ENCODE measurements at places on chromosomes 5 and 9.
A peak's percentile ranks its signal among the peaks of the same experiment; 100 is the strongest.

DNA sequence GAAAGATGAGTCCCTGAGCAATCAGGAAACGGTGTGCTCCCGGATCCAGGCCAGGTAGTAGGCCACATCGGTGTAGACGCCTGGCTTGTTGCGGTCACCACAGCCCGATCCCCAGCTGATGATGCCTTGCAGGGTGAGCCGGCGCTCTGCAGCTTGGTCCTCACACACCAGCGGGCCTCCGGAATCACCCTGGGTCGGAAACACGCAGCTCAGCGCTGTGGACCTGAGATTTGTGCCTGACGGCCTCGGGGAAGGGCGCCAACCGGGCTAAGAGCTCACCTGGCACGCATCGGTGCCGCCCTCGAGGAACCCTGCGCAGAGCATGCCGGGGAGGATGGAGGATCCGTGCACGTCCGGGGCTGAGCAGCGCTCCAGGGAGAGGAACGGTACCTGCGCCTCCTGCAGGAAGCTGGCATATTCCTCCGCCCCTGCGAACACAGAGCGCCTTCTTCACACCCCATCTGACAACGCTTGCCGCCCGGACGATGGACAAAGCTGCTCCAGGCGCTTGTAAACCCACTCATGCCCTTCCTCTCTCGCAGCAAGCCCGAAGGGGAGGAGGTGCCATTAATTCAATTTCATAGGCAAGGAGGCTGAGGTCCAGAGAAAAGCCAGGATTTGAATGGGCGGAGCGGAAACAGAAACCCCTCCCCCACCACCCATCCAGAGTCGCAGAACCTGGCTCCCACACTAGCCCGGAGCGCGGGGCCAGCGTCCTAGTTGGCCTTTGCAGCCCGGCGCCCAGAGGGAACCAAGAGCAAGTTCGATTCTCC, 2.0 kb upstream of the PFN3 start:
- peak; percentile 84 for DNase-seq

GRCh38 chr9:6631207-6631512, 14.4 kb downstream of the GLDC start:
- DNase-seq: no peak

DNA sequence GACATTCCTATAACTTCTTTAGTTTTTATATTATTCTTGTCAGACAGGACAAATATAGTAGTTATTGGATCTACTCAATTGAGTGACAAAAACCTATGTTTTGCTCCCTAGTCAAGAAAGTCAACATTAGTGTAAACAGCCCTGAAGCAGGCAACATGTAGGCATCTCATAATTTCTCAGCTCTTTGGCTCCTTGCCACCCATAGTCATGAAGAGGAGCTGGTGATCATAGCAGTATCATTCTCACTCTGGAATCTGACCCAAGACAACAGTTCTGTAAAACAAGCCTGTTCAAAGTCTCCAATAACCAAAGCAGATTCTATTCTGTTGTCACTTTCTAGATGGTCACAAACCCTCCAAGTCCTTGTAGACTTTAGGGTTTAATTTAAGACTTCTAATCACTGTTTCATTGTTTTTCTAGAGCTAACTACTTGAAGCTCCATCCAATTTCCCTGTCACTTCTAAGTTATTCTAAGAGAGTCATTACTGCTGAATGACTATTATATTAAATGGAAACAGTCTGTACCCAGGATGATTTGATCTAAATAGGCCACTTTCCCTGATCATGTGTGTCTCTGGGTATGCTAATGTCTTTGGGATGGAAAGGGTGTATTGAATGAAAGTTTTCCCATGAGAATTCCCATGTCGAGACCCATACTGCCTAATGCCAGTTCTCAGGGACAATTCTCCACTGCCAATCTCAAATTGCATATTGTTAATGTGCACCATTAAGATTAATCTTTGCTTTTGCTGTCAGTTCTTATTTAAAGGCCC, 533.3 kb downstream of the ACTL7B start:
- no peak for DNase-seq

DNA sequence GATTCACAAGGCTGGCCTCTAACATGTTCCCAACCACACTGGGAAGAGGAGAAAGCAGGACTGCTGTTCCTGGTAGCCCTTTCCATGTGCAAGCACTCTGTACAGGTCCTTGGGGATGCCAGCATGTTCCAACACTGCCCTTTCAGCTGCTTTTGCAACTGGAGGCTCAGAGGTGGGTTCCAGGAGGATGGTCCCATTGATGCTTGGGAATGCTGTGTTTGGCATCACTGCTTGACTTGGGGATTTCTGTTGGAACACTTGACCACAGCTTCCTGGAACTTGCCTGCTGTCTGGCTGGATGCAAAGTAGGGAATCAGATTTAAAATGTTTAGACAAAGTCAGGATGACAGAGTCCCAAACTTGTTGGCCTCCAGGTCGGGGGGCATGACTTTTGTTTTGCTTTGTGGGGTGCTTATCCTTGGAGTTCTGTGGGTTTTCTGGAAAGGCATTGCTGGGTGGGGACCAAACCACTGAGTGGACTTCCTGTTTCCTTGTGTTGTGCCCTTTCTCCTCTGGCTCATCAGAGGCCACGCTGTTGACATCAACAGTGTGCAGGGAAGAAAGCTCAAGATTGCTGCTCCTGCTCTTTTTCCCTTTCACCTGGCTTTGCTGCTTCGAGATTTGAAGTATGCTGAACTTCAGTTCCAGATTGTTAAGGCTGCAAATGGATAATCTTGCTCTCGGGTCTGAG, 148.5 kb upstream of the RPS23 start:
- no peak for DNase-seq

GRCh38 chr9:38253200-38253599, 139.3 kb upstream of the ALDH1B1 start:
- DNase-seq: no peak

- no peak for DNase-seq
Observed at GRCh38 chr9:71524996-71525580, 243.2 kb downstream of the CEMIP2 start.

- DNase-seq: no peak
Observed at GRCh38 chr5:136206361-136206760, 13.4 kb upstream of the SMIM32 start.

DNA sequence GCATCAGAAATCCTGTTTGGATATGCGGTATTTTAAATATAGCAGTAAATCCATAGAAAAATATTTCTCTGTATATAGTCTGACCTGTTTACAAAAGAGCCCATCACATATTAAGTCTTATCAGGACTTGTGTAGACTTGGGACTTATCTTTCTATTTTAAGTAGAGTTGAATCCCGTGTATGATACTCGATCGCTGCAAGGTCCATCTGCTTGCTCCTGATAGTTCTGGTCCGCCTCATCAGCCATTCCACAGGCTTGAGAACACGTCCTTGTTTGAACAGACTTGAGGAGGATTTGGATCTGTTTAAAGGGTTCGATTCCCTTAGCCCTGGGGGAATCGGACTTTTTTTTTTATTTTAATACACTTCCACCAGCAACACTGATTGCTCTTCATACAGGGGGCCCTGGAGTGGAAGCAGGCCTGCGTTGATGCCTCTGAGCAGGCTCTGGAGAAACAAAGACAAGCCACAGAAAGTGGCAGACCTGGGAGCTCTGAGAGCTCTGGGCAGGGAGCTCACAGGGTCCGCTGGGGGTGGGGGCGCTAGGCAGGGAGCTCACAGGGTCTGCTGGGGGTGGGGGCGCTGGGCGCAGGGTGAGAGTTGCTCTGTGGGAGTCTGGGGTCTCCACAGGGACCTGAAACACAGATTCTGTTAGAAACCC, 112.2 kb downstream of the MVB12B start:
- DNase-seq: no peak

GRCh38 chr5:6359555-6360322, 18.6 kb downstream of the MED10 start:
- no peak for DNase-seq

DNA sequence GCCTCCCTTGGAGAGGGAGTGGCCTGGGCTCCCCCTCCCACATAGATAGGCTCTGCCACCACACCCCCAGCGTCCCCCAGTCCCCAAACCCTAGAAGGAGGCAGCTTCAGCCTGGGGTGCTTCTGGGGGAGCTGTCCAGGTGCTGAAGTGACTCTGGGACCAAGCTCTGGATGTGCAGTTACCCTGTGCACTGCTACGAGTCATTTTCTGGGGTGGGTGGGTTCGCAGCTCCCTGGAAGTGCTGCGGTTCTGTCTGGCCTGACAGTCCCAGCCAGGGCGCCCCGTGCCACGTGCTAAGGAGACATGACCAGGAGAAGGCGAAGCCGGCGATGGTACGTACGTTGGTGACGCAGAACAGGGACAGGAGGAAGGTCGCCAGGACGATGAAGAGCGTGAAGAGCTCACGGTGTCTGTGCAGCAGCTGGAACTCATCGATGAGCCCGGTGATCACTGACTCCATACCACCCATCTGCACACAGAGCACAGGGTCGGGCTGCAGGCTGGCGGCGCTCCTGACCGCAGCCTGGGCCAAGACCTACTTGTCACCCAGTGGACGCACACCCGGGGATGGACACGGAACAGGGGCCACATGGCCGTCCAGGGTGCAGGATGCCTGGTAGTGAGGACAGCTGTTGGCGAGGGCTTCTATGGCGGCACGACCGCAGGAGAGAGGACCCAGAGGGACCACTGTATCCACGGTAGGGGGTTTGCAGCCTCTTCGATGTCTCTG, 35.7 kb downstream of the SLC6A3 start:
- no peak for DNase-seq

- DNase-seq: no peak
Observed at GRCh38 chr5:38263983-38264382, 5.6 kb downstream of the EGFLAM start.

DNA sequence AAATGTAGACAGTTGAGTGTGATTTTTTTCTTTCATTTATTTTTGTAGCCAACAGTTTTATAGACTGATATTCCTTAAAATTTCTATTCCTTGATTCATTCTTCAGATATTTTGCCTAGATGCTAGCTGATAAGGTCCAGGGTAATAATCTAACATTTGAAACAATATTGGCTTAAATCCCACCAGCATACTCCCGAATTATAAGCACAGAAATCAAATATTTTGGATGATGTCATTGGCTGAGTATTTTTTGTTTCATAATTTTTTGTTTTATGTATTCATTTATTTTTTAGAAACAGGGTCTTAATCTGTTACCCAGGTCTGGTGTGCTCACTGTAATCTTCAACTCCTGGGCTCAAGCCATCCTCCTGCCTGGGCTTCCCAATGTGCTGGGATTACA, 88.4 kb downstream of the ISL1 start:
- no peak for DNase-seq

- DNase-seq: no peak
Observed at GRCh38 chr5:138240650-138241385, 27.7 kb upstream of the CDC23 start.

- DNase-seq: peak; percentile 0
Observed at GRCh38 chr5:126450346-126450745, 27.1 kb downstream of the GRAMD2B start.

- DNase-seq: no peak
Observed at GRCh38 chr5:153618867-153619266, 128.4 kb downstream of the GRIA1 start.

GRCh38 chr9:22257026-22257816, 189.4 kb upstream of the DMRTA1 start:
- DNase-seq: no peak

GRCh38 chr5:154788212-154788611, 33.0 kb downstream of the LARP1 start:
- DNase-seq: no peak

DNA sequence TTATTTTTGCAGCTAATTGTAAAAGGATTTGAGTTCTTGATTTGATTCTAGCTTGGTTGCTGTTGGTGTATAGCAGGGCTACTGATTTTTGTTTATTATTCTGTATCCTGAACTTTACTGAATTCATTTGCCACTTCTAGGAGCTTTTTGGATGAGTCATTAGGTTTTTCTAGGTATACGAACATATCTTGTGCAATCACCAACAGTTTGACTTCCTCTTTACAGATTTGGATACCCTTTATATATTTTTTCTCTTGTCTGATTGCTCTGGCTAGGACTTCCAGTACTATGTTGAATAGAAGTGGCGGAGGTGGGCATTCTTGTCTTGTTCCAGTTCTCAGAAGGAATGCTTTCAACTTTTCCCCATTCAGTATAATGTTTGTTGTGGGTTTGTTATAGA, 210.8 kb downstream of the FGF10 start:
- DNase-seq: no peak

Data from NCI-H146 (cell line).